Fibroblast of skin of back (primary cell): ENCODE measurements at places on chromosomes 2 and 18.

DNA sequence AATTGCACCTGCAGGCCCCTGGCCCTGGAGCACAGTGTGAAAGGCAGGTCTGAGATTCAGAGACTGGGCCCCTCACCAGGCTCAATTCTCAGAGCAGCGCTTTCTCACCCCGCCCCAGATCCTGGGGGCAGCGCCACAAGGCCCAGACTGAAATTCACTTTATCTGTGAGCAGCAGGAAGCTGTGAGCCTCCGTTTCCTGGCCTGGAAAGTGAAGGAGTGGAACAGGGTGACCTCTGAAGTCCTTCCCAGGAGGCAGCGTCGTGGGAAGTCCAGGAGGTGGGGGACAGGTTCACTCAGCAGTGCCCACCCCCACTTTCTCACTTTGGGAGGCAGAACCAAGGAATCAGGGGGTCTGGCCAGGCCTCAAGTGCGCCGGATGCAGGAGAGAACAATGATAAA is 235.4 kb downstream of the NDUFA10 start:
- no peak for DNase-seq

GRCh38 chr2:161039071-161039470 is 121.2 kb upstream of the TANK start:
- DNase-seq: no peak

DNA sequence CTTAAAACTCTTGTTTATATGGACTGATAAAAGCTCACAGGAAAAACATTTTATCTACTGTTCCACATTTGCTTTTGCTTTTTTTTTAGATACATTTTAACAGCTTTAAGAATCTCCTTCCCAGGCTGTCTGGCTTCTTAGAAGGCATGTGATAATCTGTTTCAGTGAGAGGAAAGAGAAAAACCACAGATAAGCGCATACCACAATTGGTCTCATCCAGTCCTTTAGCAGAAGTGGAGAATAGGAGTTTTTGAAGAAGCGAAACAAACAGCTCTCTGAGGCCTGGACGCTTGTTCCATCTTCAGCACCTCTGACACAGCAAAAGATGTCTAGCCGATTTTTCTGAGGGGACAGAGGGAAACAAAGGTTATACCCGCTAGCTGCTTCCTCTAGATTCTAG is 37.6 kb downstream of the RMC1 start:
- DNase-seq: peak; percentile 19

GRCh38 chr2:1653956-1654695 is 90.2 kb downstream of the PXDN start:
- peak; percentile 93 for DNase-seq

- no peak for DNase-seq
Observed at GRCh38 chr2:177796654-177797415, 275.7 kb downstream of the PDE11A start.

GRCh38 chr18:48798334-48799245 is 152.2 kb downstream of the SMAD7 start:
- no peak for DNase-seq

DNA sequence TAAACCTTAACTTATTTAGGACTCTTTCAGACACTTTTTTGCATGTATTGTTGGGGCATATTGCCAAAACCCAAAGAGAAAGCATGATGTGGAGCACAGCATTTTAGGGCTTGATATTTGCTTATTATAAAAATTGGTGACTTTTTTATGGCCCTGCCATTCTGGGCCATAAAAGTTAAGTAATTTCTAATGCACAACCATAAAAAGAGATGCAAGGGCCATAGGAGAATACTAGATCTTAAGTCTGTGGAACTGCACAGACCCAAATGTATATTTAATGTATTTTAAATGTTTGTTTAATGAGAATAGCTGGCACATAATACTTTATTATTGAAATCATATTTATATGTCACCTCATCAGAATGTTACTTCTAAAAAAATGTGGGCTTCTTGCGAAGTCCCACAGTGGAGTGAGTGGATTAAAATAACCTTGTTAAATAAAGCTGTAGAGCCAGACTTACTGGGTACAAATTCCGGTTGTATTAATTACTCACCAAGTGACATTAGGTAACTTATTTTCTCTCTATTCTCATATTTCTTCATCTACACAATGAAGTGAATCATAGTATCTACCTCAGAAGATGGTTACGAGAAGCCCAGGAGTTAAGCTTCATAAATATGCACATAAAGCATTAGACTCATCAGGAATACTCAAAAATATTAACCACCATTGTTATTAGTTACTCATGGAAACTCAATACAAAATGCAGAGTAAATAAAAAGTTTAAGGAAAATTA is 52.2 kb downstream of the HNMT start:
- DNase-seq: no peak

DNA sequence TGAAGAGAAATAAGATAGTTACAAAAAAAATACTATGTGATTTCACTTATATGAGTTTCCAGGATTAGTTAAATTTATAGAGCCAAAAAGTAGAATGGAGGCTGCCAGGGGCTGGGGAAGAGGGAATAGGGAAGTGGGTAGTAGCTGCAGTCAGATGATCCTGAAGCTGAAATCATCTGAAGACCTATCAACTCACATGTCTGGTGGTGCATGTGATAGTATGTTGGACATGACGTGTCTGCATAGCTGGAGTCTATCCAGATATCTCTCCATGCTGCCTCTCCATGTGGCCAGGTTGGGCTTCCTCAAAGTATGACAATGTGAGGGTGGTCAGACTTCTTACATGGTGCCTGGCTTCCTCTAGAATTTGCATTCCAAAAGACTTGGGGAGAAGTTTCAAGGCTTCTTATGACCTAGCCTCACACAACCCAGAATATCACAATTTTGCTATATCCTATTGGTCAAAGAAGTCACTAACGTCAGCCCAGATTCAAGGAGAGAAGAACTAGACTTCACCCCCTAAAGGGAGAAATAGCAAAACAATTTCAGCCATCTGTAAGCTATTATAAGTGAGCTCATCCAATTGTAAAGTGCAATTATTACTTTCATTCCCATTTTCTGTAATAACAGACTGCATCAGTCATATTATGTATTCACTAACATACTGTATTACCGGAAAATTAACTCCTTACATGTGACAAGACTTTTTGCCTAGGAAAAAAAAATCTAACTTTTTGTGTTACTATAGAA is 14.0 kb upstream of the ZNF396 start:
- DNase-seq: no peak

GRCh38 chr2:193476171-193476800 is 1281.6 kb upstream of the TMEFF2 start:
- peak; percentile 1 for DNase-seq

DNA sequence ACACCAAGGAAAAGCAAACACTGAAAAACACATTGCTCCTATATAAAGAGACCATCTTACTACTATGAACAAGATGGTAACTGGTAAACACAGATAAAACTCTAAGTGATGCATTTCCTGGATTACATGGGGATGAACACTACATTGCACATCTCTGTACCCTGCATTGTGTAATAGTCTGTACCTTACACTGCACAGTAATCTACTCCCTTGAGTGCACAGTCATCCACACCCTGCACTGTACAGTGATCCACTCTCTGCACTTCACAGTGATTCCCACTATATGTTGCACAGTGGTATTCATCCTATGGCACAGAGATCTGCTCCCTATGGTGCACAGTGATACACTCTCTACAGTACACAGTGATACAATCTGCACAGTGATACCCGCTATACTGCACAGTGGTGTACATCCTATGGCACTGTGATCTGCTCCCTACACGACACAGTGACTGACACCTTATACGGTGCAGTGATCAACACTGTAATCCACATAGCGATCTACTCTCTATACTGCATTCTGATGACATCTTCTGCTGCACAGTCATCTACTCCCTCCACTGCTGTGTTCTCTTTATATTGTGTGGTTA is 462.2 kb upstream of the RGPD4 start:
- no peak for DNase-seq

- peak; percentile 23 for DNase-seq
Observed at GRCh38 chr2:16661936-16662839, 3.4 kb downstream of the CYRIA start.

GRCh38 chr2:23100406-23100805 is 284.6 kb upstream of the KLHL29 start:
- no peak for DNase-seq
